ENCODE measurements at places on chromosomes 3 and 15.

DNA sequence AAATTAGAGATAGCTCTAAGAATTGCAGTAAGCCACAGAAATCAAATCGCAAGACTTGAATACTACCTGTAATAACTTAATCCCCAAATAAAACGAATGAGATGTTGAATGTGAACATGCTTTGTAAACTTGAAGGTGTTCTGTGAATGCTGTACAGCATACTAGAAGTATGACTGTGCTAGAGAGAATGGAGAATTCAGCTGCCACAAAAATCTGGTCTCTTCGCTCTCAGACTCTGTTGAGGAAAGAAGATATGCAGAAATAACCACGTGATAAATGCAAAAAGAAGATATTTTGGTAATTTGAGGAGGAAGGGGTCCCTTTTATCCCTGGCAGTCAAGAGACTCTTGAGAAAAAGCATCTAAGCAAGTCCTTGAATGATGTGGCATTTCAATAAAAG is 37.3 kb downstream of the ZBTB38 start:
- DNase-seq: peak; percentile 59

GRCh38 chr15:91599261-91599660 is 254.2 kb upstream of the SLCO3A1 start:
- no peak for DNase-seq

DNA sequence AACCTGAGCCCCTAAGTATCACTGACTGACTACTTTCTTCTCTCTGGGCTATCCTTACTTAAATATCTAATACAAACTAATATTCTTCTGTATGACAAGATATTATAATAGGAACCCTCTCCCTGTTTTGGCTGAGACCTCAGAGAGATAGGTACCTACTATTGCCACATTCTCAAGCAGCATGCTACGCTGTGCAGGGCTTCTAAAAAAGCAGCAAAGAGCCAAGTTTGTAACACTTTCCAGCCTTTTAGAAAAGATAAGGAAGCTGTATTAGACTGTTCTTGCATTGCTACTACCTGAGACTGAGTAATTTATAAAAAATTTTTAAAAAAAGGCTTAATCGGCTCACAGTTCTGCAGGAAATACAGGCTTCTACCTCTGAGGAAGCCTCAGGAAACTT is 126.8 kb upstream of the ABI3BP start:
- no peak for DNase-seq

GRCh38 chr3:160830796-160831195 is 74.8 kb downstream of the PPM1L start:
- DNase-seq: no peak

DNA sequence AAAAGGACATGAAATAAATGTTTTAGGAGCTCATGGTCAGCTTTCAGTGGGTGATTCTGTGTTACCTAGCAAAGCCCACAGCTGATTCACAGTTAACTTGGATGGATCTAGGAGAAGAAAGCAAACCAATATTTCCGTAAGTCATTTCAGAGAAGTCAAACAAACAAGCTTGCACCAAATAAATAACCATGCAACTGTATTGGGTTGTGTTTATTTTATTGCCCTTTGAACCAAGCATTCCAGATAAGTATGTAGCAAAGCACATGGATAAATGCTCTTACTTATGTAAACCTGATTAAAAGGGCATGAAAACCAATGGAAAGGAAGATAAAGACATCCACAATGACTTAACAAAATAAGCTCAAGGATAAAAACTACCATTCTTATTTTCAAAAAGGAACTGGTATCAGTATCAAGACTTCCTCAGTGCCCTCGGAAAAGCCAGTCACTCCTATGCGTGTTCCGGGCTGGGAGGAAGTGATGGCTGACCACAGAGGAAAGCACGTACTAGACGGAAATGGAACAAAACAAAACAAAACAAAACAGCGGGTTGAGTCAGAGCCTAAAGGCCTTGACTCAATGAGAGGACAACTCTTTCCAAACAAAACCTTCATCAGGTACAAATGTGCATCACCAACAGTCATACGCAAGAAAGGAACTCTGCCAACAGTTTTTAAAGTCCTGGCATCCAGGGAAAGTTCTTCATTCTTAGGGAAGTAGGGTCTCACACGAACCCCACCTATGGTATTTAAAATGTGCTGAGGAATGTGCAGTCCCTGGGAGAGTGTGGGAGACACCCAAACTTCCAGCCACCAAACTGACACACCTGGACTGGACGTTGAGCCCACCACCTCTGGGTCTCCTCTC is 103.3 kb downstream of the SNRK start:
- DNase-seq: peak; percentile 46

- DNase-seq: no peak
Observed at GRCh38 chr15:81256916-81257315, 60.2 kb downstream of the IL16 start.

DNA sequence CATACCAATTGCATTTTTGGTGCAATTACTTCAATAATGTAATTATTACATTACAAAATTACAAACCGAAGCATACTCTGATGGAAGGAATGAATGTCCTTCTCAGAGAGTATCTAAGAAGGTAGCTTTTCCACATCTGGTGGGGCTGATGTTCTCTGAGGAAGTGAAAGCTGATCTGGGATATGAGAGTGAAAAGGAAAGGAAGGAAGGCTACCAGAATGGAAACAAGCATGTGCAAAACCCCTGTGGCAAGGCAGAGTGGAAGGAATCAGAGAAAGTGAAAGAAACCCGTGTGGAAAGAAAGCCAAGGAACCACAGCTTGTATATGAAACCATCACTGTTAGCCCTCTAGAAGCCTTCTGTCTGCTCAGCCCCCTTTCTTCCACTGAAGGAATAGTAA is 35.3 kb upstream of the GOLGA8A start:
- no peak for DNase-seq

DNA sequence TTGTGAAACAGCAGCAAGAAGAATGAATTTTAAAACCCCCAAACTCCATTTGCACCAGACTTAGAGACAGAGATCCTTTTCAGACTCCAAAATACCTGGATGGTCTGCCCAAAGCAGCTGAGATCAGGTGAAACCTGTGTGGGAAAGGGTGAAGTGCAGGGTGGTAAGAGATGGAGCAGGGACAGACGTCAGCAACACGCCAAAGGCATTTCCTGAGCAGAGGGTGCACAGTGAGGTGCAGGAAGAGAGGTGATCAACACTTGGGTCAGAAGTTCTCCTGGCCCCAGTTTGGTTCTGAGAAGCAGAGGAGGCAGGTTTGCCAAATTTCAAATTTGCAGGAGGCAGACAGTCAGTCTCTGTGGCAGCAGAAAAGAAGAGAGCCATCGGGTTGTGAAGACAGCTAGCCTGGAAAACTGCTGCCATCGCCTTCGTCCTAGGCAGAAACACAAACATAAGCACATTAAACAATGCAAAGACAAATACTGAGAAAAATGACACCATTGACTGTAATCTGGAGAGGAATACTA is 9.8 kb downstream of the CCR4 start:
- no peak for DNase-seq

DNA sequence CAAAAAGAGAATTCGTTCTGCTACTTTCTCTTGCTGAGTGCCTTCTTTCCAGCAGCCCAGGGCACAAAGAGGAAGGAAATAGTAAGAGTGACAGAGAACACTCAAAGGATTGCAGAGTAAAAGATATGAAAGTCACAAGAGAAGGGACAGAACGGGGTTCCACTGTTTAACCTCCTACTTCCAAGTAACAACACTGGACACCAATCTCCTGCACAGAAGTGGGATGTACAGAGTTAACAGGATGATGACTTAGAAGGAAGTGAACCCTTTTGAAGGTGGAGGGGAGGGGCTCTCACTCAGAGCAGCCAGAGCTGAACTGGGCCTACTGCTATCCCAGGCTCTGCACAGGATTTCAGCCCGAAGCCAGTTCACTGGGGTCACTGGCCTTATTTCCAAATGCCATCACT is 130.1 kb upstream of the PRICKLE2 start:
- peak; percentile 35 for DNase-seq

DNA sequence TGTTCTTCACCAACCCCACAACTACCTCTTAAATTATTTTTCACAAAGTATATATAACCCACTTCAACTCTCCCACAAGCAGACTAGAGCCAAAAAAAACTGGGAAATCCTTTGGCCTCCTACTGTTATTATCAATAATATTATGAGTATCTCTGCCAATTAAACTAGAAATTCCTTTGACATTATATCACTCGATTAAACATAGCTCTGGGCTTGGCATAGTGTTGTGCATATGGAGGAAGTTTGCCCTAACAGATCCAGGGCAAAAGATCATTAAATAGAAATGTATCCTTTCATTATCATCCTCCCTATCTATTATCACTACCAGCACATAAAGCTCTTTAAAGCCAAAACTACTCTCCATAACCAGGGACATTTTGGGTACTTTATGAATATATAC is 74.9 kb downstream of the OSBPL10 start:
- no peak for DNase-seq

GRCh38 chr3:194976874-194977273 is 291.2 kb downstream of the FAM43A start:
- no peak for DNase-seq

GRCh38 chr3:62875558-62876002 is 364 bp upstream of the CADPS start:
- DNase-seq: no peak

DNA sequence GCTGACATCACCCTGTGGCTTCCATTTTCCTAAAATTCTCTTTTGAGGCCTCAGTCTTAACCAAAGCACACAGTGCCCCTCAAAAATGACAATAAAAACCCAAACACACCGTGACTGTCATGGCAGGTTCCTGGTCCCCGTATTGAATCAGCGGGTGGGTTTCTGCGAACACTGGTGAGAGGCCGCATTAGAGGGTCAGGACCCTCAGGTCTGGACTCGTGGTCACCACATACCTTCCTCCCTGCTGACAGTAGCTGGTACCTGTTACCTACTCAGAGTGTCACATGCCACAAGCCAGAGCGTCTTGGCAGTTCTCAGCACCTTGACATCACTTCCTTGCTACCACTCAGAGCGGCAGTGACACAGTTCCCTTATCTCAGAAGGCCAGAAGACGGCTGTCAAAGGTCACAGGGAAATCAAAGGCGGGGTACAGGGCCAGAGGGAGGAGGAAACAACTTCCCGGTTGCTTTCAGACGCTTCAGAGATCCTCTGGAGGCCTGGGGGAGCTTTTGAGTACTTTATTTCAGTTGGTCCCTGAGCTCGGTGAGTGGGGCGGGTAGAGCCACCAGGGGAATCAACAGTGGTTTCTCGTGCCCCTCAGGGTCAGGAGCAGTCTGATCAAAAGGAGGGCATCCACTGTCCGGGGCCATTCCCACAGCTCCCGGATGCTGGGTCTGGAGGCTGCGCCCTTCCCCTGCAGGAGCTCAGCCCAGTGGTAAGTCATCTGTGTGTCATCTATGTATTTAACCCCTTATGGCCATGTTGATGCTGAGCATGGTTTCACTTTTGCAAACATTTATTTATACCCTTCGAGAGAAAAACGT is at the start of the genes CCR5AS and CCRL2:
TSS of gene CCR5AS (minus strand) at position 279 of the 824 bp plus-strand sequence.
TSS of gene CCRL2 (plus strand) at position 472 of the 824 bp plus-strand sequence. CDS start 821 bp downstream, outside the sequence.
- DNase-seq: peak; percentile 55

DNA sequence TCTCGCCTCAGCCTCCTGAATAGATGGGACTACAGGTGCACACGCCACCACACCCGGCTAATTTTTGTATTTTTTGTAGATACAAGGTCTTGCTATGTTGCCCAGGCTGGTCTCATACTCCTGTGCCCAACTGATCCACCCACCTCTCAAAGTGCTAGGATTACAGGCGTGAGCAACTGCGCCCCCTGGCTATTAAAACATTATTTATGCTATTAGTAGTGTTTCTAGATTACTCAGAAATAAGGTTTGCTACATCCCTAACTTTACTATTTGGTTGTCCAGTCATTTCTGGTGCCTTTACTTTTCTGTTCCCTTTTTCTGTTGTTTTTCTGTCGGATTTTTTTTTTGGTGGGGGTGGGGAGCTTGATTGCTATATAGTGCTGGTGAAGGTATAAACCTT is 393.6 kb upstream of the TPM1 start:
- no peak for DNase-seq

DNA sequence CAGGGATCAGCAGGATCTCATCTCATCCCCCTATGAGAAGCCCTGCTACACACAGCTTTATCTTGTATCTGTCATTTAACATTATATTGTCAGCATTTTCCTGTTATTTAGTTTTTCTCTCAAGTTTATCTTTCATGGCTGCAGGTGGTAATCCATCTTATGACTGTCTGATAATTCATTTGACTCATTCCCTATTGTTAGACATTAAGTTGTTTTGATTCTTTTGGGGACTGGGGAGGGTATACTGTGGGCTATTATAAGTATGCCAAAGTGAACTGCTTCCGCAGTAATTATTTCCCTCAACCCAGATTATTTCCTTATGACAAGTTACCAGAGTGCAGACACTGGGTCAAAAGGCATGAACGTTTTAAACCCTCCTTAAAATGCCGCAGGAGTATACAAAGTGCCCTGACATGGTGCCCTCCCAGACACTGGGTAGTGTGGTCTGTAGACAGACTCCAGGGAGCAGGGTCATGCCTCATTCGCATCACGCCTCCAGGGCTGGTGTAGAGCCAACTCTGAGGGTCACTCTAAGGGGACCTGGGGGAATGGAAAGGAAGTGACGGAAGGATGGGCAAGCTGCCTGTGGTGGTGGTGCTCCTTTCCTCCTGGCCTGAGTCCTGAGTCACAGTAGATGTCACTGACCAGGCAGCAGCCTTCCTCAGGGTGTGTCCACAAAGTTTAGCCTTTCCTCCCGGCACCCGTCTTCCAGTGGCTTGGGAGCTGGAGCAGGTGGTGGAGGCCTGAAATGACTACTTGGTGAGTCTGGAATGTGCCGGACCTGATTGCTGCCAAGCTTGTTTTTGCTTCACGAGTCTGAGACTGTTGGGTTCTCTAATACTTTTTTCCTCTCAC is 11.6 kb downstream of the GPR160 start:
- peak; percentile 66 for DNase-seq

- no peak for DNase-seq
Observed at GRCh38 chr15:64611085-64611725, 150.8 kb downstream of the ZNF609 start.

GRCh38 chr3:188488801-188489200 is 334.8 kb downstream of the LPP start:
- no peak for DNase-seq

DNA sequence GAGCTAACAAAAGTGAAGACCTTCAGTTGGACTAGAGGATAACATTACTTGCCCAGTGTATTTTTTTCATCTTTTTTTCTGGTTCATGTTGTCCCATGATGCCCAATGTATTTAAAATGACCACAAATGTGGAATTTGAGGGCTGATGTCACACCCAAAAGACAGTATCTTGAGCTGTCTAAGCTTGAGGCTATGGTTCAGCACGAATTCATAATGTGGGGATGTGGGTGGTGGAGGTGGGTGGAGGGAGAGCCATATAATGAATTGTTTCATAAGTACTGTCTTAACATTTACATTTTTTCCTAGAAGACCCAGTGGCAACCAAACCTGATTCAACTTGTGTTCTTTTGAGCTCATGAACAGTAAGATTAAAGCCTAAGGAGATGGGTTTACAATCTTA is 37.5 kb downstream of the CHAC1 start:
- DNase-seq: no peak

DNA sequence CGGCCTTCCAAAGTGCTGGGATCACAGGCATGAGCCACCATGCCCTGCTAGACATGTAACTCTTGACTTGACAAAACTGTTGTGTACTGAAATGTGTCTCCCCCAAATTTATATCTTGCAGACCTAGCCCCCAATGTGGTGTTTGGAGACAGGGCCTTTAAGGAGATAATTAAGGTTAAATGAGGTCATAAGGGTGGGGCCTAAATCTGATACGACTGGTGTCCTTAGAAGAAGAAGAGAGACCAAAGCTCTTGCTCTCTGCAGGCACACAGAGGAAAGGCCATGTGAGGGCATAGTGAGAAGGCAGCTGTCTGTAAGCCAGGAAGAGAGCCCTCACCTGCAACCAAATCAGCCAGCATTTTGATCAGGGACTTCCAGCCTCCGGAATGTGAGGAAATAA is 361.3 kb downstream of the SV2B start:
- no peak for DNase-seq

All from AG08396 (cell line).